ENCODE measurements at places on chromosomes 6 and 20.

GRCh38 chr20:50292591-50293283 is 102.1 kb downstream of the CEBPB start:
- peak; percentile 95 for DNase-seq

GRCh38 chr6:39321761-39322160 is 741 bp downstream of the KCNK16 start:
- no peak for DNase-seq

GRCh38 chr6:108589244-108589791 is 28.6 kb downstream of the FOXO3 start:
- DNase-seq: peak; percentile 81

- no peak for DNase-seq
These were observed 3.8 kb downstream of the PREX1 start for GRCh38 chr20:48823960-48824498.

- no peak for DNase-seq
These were observed 19.3 kb upstream of the TTK start for GRCh38 chr6:79985128-79985527.

DNA sequence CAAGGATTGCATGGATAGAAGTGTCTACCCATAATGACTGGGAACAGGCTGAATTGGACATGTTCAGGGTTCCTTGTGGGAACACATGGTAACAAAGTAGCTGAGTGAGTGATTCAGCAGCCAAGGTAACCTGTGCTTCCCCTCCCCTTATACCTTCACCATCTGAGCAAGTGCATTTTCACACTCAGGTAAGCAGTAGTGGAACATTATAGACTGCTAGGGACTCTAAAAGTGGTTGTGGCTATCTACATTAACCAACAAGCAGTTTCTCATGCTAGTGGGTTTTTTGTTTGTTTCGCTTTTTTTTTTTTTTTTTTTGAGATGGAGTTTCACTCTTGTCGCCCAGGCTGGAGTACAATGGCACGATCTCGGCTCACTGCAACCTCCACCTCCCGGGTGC is 41.4 kb downstream of the KIZ start:
- DNase-seq: no peak

- DNase-seq: no peak
These were observed 29.0 kb upstream of the TCP11 start for GRCh38 chr6:35170166-35170565.

- peak; percentile 94 for DNase-seq
These were observed 14.2 kb downstream of the TRAF3IP2 start for GRCh38 chr6:111591370-111591900.
